ENCODE measurements at places on chromosomes 6 and 20.
A peak's percentile ranks its signal among the peaks of the same experiment; 100 is the strongest.

- no peak for DNase-seq
Observed at GRCh38 chr6:115668211-115668610, 392.5 kb downstream of the FRK start.

- peak; percentile 17 for DNase-seq
Observed at GRCh38 chr20:44745598-44746366, at the start of gene KCNK15. KCNK15 (plus strand) TSS chr20:44745865; CDS start chr20:44745911, 46 bp downstream.

DNA sequence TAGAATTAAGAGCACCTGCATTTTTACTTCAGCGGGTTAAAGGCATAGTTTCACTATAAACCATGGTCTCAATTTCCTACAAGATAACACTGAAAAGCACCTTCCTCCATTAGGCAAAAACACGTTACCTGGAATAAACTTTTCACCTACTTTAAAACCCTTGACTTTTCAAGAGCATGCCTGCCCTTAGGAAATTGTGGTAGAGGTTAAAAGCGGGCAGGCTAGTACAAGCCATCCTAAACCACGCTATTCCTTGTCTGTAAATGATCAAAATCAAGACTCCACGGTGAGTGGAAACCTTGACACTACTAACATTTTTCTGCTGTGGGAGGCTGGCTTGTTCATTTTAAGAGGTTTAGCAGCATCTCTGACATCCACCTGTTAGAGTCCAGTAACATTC lies 43.9 kb downstream of the NR2E1 start:
- DNase-seq: no peak

- no peak for DNase-seq
Observed at GRCh38 chr6:44305200-44305725, 7.9 kb downstream of the AARS2 start.

DNA sequence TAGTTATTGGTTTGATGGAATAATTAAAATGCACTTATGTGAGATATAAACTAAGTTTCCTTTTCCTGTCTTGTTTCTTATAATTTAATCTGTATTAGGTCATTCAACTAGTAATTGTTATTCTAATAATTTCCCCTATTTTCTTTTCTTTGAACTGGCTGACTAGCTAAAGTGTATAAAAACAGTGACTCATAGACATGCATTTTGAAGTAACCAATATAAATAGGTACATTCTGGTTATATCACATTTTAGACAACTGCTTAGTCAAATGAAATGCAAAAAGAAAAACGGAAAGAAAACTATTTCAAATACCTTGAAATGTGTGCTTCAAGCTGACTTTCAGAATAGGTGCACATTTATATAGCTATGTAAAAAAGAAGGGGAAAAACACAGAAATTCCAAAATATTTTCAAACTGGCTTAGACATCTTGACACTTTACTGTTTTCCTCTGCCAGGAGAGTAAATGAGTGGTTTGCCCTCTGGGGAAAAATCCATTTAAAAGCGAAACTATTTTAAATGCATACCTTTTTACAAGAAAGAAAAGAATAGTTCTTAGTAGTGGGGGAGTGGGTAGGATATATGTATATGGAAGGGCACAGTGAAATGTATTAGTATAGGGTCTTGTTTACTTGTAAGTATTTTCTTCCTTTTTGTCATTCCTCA lies 28.3 kb downstream of the KCNQ5 start:
- peak; percentile 9 for DNase-seq

GRCh38 chr6:149480502-149481280 lies 4.1 kb downstream of the ZC3H12D start:
- no peak for DNase-seq

- no peak for DNase-seq
Observed at GRCh38 chr6:4925580-4925979, 78.3 kb downstream of the RPP40 start.
